ENCODE measurements at places on chromosomes 5 and 9. TPM values are rescaled to one million over a fixed set of nuclear protein-coding genes. Genes with fewer than 3 reads are reported as not detected.
A peak's percentile ranks its signal among the peaks of the same experiment; 100 is the strongest.

GRCh38 chr9:94921092-94921471, 194.6 kb downstream of the AOPEP start:
- H3K27ac ChIP-seq = no peak overlapping the region
- H3K36me3 ChIP-seq = no peaks in the 10 kb centered on the region
- DNase-seq = no peak
- no peaks in the 10 kb centered on the region for H3K4me1 ChIP-seq

DNA sequence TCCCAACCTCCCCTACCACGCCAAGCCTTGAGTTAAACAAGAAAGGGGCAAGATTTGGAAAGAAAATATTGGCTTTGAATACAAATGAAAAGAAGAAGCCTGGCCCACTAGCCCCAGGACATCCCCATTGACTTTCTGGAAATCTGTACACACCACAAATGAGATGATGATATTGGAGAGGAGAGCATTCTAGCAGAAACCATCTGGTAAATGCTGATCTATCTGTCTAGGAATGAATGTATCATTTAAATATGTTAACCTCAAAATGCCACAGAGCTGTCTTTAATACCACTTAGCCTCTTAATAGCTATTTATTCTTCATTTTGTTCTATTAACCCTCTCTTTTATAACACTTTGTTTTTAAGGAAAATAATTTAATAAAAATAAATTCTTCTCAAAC, 270.2 kb upstream of the PDE4D start:
- no peak for DNase-seq
- no peak overlapping the region for H3K4me3 ChIP-seq
- no peaks in the 10 kb centered on the region for H3K36me3 ChIP-seq
- no peaks in the 10 kb centered on the region for H3K4me1 ChIP-seq
- H3K27me3 ChIP-seq = no peaks in the 10 kb centered on the region
- no peak overlapping the region for H3K27ac ChIP-seq

DNA sequence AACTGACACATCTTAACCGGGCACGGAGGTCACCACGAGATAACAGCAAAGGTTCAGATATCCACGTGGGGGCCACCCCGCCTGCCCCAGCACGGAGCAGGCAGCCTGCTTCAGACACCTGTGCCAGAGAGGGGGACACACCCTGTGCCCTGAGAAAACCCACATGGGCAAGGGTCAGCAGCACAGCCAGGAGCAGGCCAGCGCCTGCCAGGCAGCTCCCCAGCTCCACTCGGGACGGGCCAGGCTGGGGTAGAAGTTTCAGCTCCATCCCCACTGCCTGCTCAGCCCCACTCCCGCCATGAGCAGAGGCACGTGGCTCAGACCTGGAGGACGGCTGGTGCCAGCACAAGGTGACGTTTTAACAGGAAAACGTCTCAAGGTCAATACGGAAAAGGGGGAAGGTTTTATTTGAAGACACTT, 22.2 kb downstream of the SLC12A7 start:
- peaks cover 20% of the 10 kb centered on the region for H3K36me3 ChIP-seq
- no peak overlapping the region for H3K4me3 ChIP-seq
- DNase-seq = no peak

GRCh38 chr5:159899067-159900049, 16.9 kb upstream of the ADRA1B start:
- no peaks in the 10 kb centered on the region for H3K36me3 ChIP-seq
- H3K27ac ChIP-seq = no peak overlapping the region
- H3K4me1 ChIP-seq = peaks cover 2% of the 10 kb centered on the region
- peaks cover 15% of the 10 kb centered on the region for H3K27me3 ChIP-seq
- no peak overlapping the region for H3K4me3 ChIP-seq
- DNase-seq = no peak

- H3K4me3 ChIP-seq = peak overlapping the region; percentile 59
- H3K27me3 ChIP-seq = no peaks in the 10 kb centered on the region
- peaks cover 58% of the 10 kb centered on the region for H3K36me3 ChIP-seq
- no peak for DNase-seq
- H3K27ac ChIP-seq = peak overlapping the region; percentile 49
- H3K4me1 ChIP-seq = peaks cover 39% of the 10 kb centered on the region
Measured at GRCh38 chr5:32170303-32171151, 3.6 kb downstream of the GOLPH3 start.

DNA sequence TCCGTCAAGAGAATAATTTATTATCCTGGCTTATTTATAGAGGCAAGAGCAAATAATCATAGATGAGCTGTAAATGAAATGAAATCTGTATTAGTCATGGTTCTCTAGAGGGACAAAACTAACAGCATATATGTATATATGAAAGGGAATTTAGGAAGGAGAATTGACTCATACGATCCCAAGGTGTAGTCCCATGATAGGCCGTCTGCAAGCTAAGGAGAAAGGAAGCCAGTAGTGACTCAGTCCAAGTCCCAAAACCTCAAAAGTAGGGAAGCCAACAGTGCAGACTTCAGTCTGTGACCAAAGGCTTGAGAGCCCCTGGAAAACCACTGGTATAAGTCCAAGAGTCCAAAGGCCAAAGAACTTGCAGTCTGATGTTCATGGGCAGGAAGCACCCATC, 515.9 kb upstream of the CYLC2 start:
- H3K27ac ChIP-seq = no peak overlapping the region
- H3K27me3 ChIP-seq = no peaks in the 10 kb centered on the region
- no peak for DNase-seq

DNA sequence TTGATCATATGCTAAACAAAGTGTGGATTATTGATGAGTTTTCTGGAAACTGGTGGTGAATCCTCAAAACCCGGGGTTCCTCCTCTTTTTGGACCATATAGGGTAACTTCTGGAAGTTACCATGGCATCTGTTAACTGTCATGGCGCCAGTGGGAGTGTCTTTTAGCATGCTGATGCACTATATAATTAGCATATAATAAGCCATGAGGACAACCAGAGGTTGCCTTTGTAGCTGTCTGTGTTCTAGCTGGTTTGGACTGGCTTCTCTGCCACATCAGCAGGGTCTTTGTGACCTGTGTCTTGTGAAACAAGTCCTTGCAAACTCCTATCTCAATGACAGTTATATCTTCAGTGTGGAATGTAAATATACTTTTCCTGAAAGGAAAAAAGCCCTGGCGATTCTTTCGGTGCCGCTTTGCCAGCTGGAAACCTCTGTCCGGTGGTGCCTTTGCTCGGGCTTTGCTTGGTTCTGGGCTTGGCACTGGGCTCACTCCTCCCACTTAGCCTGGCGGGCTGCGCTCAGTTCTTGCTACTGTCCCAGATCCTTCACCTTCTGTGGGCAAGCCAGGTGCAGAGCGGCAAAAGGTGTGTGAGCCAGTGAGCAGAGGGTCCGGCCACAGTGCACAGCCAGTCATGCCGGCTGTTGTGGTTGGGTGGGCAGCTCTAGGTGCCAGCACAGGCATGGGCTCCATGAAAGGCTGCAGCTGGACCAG, 20.4 kb downstream of the NXNL2 start:
- H3K36me3 ChIP-seq = no peaks in the 10 kb centered on the region
- no peak overlapping the region for H3K27ac ChIP-seq
- DNase-seq = no peak
- H3K4me3 ChIP-seq = no peak overlapping the region

DNA sequence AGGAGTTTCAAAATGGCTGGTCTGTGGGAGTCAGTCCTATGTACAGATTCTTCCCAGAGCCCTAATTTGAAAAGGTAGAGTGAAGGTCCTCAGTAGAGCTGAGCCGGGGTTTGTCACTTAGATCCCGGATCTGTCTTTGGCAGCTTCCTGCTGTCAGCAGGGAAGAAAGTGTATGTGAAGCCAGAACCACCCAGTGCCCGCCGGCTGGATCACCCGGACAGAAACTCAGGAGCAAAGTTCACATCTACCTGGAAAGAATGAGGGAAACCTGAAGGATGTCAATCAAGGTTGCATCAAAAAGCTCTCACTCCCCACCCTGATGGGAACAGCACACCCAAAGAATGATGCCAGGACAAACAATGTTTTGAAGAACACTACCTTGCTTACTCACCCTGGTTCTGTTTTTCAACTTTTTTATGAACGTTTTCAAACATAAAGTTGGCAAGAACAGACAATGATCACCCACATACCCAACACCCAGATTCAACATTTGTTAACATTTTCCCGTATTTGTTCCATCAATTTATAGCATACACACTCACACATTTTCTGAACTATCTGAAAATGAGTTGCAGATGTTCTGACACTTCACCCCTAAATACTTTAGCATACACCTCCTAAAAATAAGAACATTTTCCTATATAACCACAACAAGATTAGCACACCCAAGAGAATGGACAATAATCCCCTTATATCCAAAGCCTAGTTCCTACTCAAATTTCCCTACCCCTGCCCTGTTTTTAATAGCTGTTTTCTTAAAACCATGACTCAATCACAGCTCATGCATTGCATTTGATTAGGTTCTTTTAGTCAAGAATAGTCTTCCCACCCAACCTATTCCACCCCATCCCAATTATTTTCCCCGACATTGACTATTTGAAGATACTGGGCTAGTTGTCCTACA, 133.9 kb downstream of the LHFPL2 start:
- no peak overlapping the region for H3K27ac ChIP-seq
- H3K4me3 ChIP-seq = no peak overlapping the region

- H3K27me3 ChIP-seq = no peaks in the 10 kb centered on the region
- no peak for DNase-seq
- peaks cover 57% of the 10 kb centered on the region for H3K36me3 ChIP-seq
- peaks cover 28% of the 10 kb centered on the region for H3K4me1 ChIP-seq
- no peak overlapping the region for H3K4me3 ChIP-seq
Measured at GRCh38 chr9:129981180-129981907, 61.6 kb downstream of the FNBP1 start.

DNA sequence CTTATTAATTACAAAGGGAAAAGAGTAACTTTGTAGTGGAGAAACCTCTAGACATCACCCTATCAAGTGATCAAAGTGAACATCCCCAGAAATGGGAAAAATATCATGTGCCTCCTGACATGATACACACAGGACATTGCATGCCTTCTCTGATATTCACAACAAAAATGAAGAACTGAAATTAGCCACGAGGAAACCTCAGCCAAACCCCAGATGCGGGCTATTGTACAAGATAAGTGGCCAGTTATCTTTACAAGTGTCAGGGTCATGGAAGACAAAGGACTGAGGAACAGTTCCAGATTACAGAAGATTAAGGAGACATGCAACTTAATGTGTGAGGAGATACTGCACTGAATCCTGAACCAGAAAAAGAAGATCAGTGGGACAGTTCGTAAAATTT, 23.8 kb upstream of the NPM1 start:
- no peaks in the 10 kb centered on the region for H3K4me1 ChIP-seq
- H3K27ac ChIP-seq = no peak overlapping the region
- H3K4me3 ChIP-seq = no peak overlapping the region
- no peak for DNase-seq
- H3K36me3 ChIP-seq = no peaks in the 10 kb centered on the region

GRCh38 chr5:158195416-158196210, 336.7 kb upstream of the CLINT1 start:
- no peaks in the 10 kb centered on the region for H3K27me3 ChIP-seq
- DNase-seq = no peak
- no peak overlapping the region for H3K4me3 ChIP-seq
- H3K36me3 ChIP-seq = no peaks in the 10 kb centered on the region
- H3K4me1 ChIP-seq = no peaks in the 10 kb centered on the region
- H3K27ac ChIP-seq = no peak overlapping the region

DNA sequence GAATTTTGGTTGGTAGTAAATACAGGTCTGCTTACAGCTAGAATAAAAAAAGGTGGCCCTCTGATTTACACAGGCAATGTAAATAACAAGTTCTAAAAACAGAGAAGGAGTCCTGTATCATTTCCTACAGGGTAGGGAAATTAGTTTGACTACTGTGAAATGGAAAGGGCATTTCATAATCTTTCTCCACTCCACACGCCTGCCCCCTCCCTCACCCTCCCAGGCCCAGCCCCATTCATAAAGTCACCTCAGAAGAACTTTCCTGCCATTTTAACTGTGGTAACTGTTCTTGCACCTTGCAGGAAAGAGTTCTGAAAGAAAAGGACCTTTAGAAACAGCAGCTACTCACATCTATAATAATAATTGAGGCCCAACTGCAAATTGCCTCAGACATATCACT, 69.7 kb downstream of the MEF2C start:
- no peaks in the 10 kb centered on the region for H3K36me3 ChIP-seq
- no peaks in the 10 kb centered on the region for H3K4me1 ChIP-seq
- peaks cover 9% of the 10 kb centered on the region for H3K27me3 ChIP-seq
- no peak overlapping the region for H3K4me3 ChIP-seq
- DNase-seq = no peak
- H3K27ac ChIP-seq = no peak overlapping the region

- H3K27me3 ChIP-seq = peaks cover 3% of the 10 kb centered on the region
- H3K4me3 ChIP-seq = no peak overlapping the region
- H3K27ac ChIP-seq = no peak overlapping the region
Measured at GRCh38 chr5:142670804-142671203, 15.1 kb downstream of the FGF1 start.

DNA sequence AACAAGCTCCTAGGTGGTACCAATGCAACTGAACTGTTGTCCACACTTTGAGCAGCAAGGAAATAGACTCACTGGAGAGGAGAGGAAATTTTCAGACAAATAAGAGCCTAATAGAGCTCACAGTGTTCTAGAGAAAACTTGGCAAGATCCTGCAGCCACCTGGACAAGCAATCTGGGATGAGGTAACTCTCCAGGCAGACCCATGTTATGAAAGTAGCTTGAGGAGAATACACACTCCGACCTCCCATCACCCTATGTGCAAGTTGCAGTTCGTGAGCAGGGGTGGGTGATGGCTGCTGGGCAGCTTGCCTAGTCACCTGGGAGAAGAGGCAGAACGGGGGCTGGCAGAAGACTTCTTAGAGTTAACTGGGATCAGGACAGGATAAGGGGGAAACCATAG, 102.2 kb downstream of the KLF4 start:
- no peak overlapping the region for H3K4me3 ChIP-seq
- H3K27me3 ChIP-seq = peaks cover 2% of the 10 kb centered on the region
- no peak overlapping the region for H3K27ac ChIP-seq
- no peaks in the 10 kb centered on the region for H3K36me3 ChIP-seq
- no peak for DNase-seq
- no peaks in the 10 kb centered on the region for H3K4me1 ChIP-seq

The TTC39B gene
- 20.3 TPM for total RNA-seq

The REEP5 gene
- total RNA-seq = 75.3 TPM

The SEMA5A gene
- total RNA-seq = not detected

The TXNDC8 gene
- total RNA-seq = not detected

Measured in activated CD4-positive, alpha-beta T cell treated with anti-CD3 and anti-CD28 coated beads, Interleukin-2, amount 10 ng/mL, durations not matched to agents 24 days and 14 days (primary cell).